ENCODE measurements at places on chromosomes 5 and 9.
A peak's percentile ranks its signal among the peaks of the same experiment; 100 is the strongest.

DNA sequence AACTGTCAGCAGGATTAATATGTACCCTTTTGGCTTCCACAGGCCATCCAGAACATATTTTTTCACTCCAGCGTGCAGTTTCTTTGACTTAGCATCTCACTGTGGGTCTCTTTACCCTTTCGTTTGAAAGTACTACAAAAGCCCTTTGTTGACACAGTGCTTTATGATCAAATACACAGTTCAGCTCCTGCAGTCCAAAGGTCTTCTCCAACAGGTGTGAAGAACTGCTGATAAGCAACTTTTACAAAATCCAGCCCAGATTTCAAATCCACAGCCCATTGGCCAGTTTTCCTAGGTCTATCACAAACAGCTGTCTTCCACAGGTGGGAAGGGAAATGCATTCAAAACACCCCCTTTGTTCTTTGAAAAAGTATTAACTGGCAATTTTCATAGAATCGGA is 54.8 kb downstream of the MYO10 start:
- no peak for DNase-seq

- no peak for DNase-seq
These were observed 92.1 kb downstream of the ZNF354C start for GRCh38 chr5:179152144-179152895.

DNA sequence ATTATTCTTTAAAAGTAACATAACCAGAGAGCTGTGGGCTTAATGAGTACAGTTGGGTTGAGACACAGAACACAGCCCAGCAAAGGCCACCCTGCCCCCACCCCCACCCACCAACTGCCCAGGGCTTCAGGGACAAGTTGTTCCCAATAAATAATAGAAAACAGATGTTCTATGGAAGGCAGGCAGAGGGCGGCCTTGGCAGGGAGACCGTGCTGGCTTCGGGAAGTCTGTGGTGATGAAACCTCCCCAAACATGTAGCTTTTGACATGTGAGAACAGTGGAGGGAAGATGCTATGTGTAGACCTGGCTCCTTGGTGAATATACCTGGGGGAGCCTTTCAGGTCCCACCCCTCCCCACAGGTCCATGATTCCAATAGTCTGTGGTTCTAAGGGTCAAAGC is 10.0 kb downstream of the TRAF1 start:
- no peak for DNase-seq

DNA sequence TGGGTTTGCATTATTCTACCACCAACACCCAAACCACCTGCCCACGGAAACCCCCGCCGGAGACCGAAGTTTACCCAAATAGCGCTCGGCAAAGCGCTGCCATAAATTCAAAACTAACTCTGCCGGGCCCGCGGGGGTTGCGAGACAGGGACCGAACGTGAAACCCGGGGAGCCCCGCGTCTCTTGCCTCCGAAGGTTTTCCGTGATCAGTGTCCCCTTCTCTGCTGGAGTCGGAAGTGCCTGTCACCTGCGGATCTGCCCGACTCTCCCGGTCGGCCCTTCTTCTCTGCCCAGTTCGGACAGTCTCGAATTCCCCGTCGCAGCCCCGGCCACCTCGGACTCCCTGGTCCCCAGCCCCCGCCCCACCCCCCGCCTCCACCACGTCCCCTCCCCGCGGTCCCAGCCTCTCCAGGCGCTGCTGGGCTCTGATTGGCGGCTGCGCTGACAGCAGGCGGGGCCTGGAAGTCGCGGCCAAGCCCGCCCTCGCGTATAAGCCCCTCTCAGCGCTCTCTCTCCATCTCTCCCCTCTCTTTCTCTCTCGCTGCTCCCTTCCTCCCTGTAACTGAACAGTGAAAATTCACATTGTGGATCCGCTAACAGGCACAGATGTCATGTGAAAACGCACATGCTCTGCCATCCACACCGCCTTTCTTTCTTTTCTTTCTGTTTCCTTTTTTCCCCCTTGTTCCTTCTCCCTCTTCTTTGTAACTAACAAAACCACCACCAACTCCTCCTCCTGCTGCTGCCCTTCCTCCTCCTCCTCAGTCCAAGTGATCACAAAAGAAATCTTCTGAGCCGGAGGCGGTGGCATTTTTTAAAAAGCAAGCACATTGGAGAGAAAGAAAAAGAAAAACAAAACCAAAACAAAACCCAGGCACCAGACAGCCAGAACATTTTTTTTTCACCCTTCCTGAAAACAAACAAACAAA is at the start of gene RORB:
TSS of gene RORB (plus strand) at position 517 of the 929 bp plus-strand sequence. CDS start 642 bp downstream, outside the sequence.
- DNase-seq = peak; percentile 15

GRCh38 chr5:154801083-154801482 is 45.9 kb downstream of the LARP1 start:
- DNase-seq = no peak

DNA sequence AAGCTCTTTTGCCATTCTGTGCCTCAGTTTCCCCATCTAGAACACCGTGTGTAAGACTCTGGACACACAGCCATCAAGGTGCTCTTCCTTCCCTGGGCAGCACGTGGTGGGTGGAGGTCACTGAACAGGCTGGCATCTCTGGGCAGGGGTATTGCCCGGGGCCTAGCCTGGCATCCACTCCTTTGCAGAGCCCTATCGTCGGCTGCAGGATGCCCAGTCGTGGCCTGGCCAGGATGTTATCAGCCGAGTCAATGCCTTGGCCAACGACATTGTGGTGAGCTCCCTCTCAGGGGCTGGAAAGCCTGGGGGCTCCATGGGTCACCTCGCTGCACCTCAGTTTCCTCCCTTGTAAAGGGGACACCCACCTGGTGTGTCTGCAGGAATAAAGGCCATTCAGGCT is 4.0 kb downstream of the ADGRD2 start:
- DNase-seq = no peak

- no peak for DNase-seq
These were observed 421.3 kb downstream of the CETN3 start for GRCh38 chr5:89988129-89988810.

GRCh38 chr9:95605816-95606488 is 89.2 kb upstream of the PTCH1 start:
- no peak for DNase-seq

DNA sequence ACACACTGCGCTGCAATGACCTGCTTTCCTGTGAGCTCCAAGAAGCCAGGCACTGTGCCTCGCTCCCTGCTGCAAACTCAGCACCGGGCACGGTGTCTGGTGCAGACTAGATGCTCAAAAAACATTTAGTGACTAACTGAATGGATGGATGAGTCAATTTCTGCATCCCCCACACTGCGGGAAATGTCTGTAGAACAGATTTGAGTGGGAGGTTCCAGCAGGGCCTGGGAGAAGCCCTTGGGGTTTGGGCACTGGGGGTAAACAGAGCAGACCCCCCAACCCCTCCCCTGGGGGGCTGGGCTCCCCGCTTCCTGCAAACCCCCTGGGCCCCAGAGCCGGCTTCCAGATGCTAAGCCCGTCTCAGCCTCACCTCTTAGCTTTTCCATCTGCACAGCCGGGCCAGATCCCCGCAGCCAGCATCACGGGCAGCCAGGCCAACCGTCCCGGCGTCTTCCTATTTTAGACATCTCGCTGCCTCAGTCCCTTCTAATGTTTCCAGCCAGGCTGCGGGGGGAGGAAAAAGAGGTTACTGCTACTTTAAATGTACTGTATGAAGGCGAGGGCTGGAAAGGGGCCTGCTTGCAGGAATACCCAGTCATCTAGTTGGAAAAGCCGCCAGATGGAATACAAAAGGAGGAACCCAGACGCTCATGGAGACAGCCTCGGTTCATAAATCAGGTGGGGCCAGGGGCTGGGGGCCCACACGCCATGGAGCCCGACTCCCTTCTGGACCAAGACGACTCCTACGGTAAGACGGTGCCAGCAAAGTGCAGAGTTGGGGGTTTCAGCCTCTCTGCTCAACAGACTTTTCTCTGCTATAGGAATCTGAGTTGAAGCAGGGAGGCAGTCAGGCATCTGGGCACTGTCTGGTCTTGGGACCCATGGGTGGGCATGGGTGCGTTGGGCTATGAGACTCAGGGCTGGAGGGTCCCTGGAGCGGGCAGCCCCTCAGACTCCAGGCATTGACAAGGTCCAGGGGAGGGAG is 67.1 kb upstream of the GGTA1 start:
- peak; percentile 63 for DNase-seq

- DNase-seq = no peak
These were observed 16.7 kb upstream of the SLCO4C1 start for GRCh38 chr5:102312586-102313370.

GRCh38 chr5:80251636-80252035 is 4.2 kb downstream of the SERINC5 start:
- DNase-seq = no peak

- no peak for DNase-seq
These were observed 209.8 kb downstream of the TLE1 start for GRCh38 chr9:81479573-81479972.

DNA sequence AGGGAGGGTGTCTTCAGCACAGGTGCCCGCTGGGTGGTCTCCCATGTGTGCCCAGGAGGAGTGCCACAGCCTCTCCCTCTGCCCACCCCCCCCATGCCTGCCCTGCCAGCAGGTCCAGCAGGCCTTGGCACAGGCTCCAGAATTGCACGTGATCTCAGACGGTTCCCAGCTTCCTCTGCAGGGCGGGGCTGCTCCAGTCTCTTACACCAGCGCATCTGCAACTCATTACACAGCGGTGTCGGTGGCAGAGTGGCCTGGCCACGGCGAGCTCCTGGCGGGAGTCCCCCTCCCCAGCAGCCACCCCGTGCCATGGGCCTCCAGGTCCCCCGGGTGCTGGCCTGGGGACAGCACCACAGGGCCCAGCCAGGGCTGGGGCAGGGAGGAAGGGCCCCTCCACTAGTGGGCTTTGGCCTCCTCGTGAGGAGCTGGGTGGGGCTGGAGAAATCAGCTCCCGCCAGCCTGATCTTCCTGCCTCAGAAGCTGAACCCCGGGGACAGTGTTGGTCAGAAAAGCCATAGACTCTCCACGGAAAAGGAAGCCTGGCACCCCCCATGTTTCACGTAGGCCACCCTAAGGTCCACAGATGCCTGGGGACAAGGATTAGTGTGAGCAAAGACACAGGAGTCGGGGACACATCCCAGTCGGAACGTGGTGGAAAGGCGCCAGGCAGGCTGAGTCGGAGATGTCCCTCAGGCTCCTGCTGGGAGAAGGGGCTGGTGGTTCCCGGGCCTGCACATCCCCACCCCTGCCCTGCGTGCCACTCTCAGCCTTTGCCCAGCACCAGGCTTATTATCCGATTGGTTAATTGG is 40.2 kb downstream of the RXRA start:
- peak; percentile 75 for DNase-seq

- DNase-seq = no peak
These were observed 59.2 kb downstream of the MEGF9 start for GRCh38 chr9:120655005-120655622.

- DNase-seq = no peak
These were observed 155.1 kb downstream of the TRIO start for GRCh38 chr5:14298126-14298847.

DNA sequence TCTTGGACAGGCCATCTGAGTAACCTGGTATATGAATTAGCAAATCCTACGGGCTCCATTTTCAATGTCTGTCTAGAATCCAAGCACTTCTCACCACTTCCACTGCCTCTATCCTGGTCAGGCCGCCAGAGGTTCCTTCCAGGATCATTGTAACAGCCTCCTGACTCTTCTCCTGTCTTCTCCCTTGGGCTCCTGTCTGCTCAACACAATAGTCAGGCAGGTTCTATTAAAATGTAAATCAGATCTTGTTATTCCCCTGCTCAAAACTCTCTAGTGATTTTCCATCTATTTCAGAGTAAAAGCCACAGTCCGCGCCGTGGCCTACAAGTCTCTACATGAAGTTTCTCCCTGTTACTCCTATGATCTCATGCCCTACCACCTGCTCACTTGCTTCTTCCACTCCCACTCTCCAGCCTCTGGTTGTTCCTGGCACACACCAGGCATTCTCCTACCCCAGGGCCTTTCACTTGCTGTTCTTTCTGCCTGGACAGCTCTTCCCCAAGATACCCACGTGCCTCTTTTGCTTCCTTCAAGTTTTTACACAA is 21.7 kb downstream of the ZNF366 start:
- no peak for DNase-seq

DNA sequence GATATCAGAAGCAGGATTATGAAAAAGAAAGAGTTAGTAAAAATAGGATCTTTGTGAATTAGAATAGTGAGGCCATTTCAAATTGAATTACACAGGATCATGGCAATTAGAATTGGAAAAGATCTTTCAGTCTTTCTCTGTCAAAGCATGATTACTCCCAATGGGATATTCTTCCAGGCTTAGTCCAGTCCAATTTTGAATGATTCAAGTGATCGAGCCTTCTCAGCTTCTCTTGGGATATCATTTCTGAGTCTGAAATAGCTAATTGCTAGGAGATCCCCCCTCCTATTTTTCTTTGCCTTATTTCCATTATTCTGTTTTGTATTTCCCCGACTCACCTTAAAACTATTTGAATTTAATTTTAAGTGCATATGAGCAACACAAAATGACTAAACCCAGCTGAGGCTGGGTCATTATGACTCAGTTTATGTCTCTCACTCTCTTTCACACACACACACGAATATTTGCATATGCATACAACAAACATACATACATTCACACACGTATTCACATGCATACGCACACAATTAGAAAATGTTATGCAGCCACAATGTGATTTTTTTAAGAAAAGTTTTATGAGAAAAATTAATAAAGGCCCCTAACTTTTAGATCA is 34.8 kb upstream of the EFNA5 start:
- DNase-seq = no peak

DNA sequence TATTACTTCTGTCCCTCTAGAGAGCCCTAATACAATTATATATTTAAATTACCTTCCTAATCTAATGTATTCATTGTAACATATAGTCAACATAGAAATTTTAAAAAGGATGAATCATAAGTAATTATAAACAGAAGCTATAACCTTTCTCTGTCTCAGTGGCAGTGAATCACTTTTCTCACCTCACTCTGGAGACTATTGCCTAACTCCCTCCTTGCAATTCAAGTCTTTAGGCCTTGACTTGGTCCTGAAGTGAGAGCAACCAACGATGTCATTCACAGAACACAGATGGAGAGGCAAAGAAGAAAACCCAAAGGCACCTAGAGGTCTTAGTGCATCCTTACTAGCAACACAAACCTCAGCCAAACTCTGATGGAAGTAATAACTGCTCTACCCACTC is 133.3 kb upstream of the DPYSL3 start:
- DNase-seq = no peak

DNA sequence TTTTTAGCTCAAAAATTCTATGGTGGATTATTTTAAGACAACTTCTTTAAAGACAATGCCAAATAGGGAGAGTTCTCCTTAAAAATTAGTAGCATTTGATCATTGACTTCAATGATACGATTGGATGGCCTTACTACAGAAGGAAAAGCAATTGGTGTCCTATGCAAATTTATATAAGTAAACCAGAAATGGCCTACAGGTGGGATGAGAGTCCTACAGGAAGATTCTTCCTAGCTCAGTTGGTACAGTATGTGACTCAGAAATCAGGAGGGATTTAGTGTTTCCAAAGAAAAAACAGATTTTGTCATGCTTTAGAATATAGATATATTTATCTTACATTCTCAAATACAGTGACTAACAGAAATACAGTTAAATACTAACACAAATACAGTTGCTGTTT is 6.5 kb downstream of the ANKRA2 start:
- DNase-seq = no peak

GRCh38 chr5:94856257-94856800 is 237.9 kb downstream of the SLF1 start:
- no peak for DNase-seq

- DNase-seq = no peak
These were observed 170.2 kb upstream of the NR3C1 start for GRCh38 chr5:143573568-143574170.

GRCh38 chr5:176533390-176533789 is 3.8 kb downstream of the RNF44 start:
- DNase-seq = no peak

GRCh38 chr9:91994422-91994821 is 44.4 kb upstream of the ROR2 start:
- no peak for DNase-seq

Measured in cerebellar cortex (tissue), 1 donor.